ENCODE measurements at places on chromosomes 2 and 18.

- no peak for DNase-seq
These were observed 16.0 kb downstream of the FAM178B start for GRCh38 chr2:96970248-96970875.

- DNase-seq: no peak
These were observed 451.7 kb upstream of the HS6ST1 start for GRCh38 chr2:128770143-128771085.

- DNase-seq: no peak
These were observed 150.8 kb downstream of the MEMO1 start for GRCh38 chr2:31859959-31860358.

GRCh38 chr2:27772804-27773203 is 1.3 kb downstream of the MRPL33 start:
- no peak for DNase-seq

- no peak for DNase-seq
These were observed 81.3 kb upstream of the TMEM178A start for GRCh38 chr2:39584283-39584965.

GRCh38 chr2:182858671-182859070 is 7.8 kb downstream of the FRZB start:
- no peak for DNase-seq

Measured in GM12864 (cell line).